HepG2 (cell line): ENCODE measurements at places on chromosomes 6 and 20. TPM values are rescaled to one million over a fixed set of nuclear protein-coding genes. Genes with fewer than 3 reads are reported as not detected.

Gene CD164
- polyA plus RNA-seq, result 257 and 293 TPM in 2 replicates

Gene LHFPL5
- polyA plus RNA-seq, result 0.03 TPM in 1 of 2 replicates, not detected in the other

Gene TDRD6
- polyA plus RNA-seq, result 0.01 TPM in 1 of 2 replicates, not detected in the other

Gene C20orf141
- polyA plus RNA-seq, result not detected in 2 replicates

Gene LAMP5
- polyA plus RNA-seq, result not detected in 2 replicates

Gene ADGB
- not detected in 2 replicates for polyA plus RNA-seq

DNA sequence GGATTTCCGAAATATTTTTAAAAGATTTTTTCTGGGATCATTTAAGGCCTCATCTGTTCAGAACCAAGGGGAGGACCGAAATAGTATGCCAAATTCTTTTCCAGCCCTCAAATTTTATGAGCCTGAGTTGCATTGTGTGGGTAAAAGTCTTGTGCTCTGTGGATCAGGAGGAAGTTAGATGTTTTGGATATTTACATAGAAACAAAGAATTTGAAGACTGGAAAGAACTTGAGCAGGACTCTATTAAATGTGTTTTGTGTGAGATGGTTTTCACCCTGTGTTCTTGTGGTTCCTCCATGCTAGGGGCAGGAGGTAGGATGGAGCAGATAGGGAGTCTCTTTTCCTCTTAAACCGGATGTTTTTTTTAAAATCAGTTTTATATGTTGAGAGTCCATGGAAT, 329.1 kb downstream of the LAMA2 start:
- H3K27me3 ChIP-seq, result no peaks in the 10 kb centered on the region
- no peaks in the 10 kb centered on the region for H3K4me1 ChIP-seq
- no peak for DNase-seq

DNA sequence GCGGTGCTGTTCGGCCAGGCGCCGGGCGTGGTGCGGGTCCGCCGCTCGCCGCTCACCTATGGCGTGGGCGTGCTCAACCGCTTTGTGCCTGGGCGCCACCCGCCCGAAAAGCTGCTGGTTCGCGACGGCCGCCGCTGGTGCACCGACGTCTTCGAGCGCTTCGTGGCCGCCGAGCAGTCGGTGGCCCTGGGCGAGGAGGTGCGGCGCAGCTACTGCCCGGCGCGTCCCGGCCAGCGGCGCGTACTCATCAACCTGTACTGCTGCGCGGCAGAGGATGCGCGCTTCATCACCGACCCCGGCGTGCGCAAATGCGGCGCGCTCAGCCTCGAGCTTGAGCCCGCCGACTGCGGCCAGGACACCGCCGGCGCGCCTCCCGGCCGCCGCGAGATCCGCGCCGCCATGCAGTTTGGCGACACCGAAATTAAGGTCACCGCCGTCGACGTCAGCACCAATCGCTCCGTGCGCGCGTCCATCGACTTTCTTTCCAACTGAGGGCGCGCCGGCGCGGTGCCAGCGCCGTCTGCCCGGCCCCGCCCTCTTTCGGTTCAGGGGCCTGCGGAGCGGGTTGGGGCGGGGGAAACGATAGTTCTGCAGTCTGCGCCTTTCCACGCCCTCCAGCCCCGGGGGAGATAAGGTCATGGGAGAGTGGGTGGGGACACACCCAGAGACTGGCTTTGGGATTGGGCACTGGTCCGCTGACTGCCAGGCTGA, 15.7 kb downstream of the ADISSP start:
- peaks cover 2% of the 10 kb centered on the region; the same call in 1 of the 2 replicates for H3K27me3 ChIP-seq
- H3K27ac ChIP-seq, result no peak overlapping the region
- H3K4me3 ChIP-seq, result no peak overlapping the region
- peaks cover 32% of the 10 kb centered on the region for H3K4me1 ChIP-seq
- no peak for DNase-seq

DNA sequence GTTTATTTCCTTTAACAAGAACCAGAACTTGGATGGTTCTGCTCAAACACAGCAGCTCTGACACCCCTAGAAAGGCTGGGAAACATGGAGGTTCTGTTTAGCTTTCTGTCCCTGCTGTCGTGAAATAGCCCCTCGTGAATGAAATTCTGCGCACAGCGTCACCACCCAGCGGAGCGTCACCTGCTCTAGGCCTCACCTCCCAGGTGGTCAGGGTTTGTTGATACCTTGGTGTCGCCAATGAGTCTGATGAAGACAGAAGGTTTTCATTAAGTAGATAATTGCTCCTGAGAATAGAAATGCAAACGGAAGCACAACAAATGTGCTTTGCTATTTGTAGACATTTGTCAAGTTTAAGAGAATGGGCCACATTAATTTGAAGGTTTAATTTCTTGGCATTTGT, 135.1 kb downstream of the EDN3 start:
- no peak overlapping the region for H3K27ac ChIP-seq
- H3K27me3 ChIP-seq, result peaks cover 53% of the 10 kb centered on the region
- H3K4me3 ChIP-seq, result no peak overlapping the region
- no peak for DNase-seq
- H3K4me1 ChIP-seq, result no peaks in the 10 kb centered on the region

DNA sequence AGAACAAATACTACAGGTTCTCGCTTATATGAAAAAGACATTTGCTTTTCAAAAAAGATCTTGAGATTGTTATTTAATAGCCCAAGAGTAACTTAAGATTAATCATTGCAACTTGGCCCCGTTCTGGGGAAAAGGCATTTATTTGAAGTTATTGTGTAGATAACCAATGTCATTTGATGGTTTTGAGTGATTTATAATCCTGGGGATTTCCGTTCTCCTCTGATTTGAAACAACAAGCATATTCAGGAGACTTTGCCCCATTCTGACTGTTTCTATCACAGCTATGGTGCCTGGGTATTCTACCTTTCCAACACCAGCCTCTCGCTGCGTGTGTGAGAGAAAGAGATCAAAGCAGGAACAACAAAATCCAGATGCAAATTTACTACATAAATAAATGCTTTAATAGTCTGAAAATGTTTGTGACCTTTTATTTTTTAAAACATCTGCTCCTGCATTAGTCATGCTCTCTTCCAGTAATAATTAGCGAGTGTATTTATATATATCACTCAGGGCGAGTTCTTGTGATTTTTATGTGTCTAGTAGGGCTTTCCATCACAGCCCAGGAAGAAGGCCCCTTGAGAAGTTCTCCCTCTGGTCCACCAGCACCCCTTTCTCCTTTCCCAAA, 197.9 kb upstream of the FOXQ1 start:
- no peaks in the 10 kb centered on the region for H3K36me3 ChIP-seq
- no peaks in the 10 kb centered on the region for H3K27me3 ChIP-seq
- no peak overlapping the region for H3K27ac ChIP-seq
- no peak for DNase-seq
- H3K4me3 ChIP-seq, result no peak overlapping the region

DNA sequence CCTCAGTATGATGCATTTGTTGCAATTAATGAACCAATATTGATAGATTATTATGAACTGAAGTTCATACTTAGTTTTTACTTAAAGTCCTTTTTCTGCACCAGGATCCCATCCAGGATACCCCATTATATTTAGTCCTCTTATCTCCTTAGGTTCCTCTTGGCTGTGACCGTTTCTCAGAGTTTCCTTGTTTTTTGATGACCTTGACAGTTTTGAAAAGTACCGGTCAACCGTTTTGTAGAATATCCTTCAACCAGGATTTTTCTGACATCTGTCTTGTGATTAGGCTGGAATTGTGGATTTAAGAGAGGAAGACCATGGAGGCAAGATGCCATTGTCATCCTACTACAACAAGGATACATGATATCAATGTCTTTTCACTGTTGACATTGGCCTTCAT, 98.0 kb upstream of the F13A1 start:
- DNase-seq, result no peak
- no peaks in the 10 kb centered on the region for H3K36me3 ChIP-seq
- no peaks in the 10 kb centered on the region for H3K27me3 ChIP-seq
- no peak overlapping the region for H3K27ac ChIP-seq
- H3K4me1 ChIP-seq, result no peaks in the 10 kb centered on the region

- no peak overlapping the region for H3K27ac ChIP-seq
- H3K4me1 ChIP-seq, result no peaks in the 10 kb centered on the region
- H3K36me3 ChIP-seq, result no peaks in the 10 kb centered on the region
- H3K4me3 ChIP-seq, result no peak overlapping the region
- DNase-seq, result no peak
Measured at GRCh38 chr6:17289630-17290061, 8.5 kb downstream of the RBM24 start.

DNA sequence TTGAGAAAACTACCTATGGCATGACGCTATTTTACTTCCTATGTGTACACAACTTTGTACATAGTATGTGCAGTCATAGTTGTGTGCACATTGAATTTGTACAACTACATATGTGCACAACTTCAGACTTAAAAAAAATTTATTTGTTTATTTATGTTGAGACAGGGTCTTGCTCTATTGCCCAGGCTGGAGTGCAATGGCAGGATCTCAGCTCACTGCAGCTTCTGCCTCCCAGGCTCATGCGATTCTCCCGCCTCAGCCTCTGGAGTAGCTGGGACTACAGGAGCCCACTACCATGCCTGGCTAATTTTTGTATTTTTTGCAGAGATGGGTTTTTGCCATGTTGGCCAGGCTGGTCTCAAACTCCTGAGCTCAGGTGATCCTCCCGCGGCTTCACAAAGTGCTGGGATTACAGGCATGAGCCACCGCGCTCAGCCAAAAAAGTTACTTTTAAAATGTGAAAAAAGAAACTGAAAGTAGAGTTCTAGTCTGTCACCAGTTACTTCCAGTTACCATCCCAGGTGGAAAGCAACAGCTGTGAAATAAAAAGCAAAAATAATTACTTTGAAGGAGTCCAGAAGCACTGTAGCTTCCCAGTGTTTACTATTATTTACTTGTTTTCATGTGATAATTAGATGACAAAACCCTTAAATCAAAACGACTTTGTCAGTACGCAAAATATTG, 1.7 kb upstream of the ZKSCAN8 start:
- 0 out of 2 replicates have a peak, but pooled peaks cover 2% of the 10 kb centered on the region for H3K36me3 ChIP-seq
- no peak for DNase-seq
- H3K27me3 ChIP-seq, result no peaks in the 10 kb centered on the region
- H3K4me1 ChIP-seq, result peaks cover 46% of the 10 kb centered on the region

GRCh38 chr6:140736231-140736630, 1361.8 kb upstream of the CITED2 start:
- DNase-seq, result no peak
- H3K36me3 ChIP-seq, result no peaks in the 10 kb centered on the region
- H3K27ac ChIP-seq, result no peak overlapping the region
- H3K4me1 ChIP-seq, result no peaks in the 10 kb centered on the region
- H3K4me3 ChIP-seq, result no peak overlapping the region

DNA sequence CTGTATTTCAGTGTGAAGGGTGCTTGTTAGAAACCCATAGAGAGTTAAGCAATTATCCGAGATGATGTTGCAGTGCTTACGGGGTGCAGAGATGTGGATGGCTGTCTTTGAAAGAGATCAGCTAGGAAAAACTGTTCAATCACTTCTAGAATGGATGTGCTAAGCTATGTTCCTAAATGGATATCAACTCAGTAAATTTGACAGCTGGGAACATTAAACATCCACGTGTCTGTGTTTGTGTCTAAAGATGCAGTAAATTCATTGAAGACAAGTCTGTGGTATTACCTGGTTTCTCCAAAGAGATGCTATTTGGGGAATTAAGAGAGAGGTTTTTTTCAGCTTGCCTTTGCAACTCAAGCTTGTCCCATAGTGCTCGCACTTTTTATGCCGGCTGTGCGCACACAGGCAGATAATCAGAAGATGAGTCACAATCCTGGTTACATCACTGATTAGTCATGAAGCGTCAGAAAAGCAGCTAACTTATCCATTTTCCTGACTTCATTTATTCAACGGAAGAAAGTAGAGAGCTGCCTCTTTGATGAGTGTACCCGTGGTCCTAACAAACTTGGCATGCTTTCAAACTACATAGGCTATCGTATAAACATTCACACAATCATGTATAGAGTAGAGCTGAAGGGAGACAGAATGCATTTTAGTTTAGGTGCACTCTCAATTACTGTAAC, 691.7 kb upstream of the SLC35B3 start:
- H3K4me1 ChIP-seq, result no peaks in the 10 kb centered on the region
- H3K36me3 ChIP-seq, result no peaks in the 10 kb centered on the region
- H3K4me3 ChIP-seq, result no peak overlapping the region
- H3K27me3 ChIP-seq, result no peaks in the 10 kb centered on the region

DNA sequence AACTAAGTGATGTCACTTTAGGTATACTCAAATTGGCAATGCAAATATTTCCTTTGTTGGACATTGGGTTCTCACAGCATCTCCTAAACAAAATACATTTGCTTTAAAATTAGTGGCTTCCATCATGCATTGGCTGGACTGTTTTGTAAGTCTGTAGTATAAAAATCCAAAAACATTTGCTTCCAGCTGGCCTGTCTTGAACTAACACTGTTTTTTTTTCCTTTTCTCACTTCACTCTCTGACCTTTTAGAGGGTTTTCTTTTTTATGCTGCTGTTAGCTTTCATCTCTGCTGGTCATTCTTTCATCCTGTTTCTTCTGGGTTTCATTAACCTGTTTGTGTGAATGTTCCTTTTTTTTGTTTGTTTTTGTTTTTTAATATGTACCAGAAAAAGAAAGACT, 121.7 kb upstream of the MLIP start:
- no peaks in the 10 kb centered on the region for H3K4me1 ChIP-seq
- DNase-seq, result no peak
- no peak overlapping the region for H3K4me3 ChIP-seq
- H3K27ac ChIP-seq, result no peak overlapping the region
- H3K27me3 ChIP-seq, result no peaks in the 10 kb centered on the region

DNA sequence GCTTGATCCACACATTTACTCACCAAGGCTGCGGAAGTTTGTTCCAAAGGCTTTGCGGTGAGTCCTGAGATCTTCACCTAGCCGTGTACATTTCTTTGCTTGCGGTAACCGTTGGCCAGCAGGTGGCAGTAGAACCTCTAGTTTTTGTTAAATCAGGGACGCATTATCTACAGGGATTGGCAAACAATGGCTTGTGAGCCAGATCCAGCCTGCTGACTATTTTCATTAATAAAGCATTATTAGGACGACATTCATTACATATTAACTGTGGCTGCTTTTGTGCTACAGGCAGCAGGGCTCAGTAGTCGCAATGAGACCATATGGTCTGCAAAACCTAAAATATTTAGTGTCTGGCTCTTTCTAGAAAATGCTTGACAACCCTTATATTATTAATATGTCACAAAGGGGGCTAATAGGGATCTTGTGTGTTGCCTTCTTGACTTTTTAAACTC, 174.1 kb downstream of the DOK5 start:
- no peak overlapping the region for H3K27ac ChIP-seq
- no peaks in the 10 kb centered on the region for H3K4me1 ChIP-seq
- no peaks in the 10 kb centered on the region for H3K27me3 ChIP-seq
- DNase-seq, result peak; percentile 85

GRCh38 chr20:36540551-36541211, 638 bp upstream of the MYL9 start:
- no peak for DNase-seq
- no peaks in the 10 kb centered on the region for H3K36me3 ChIP-seq
- peaks cover 40% of the 10 kb centered on the region for H3K4me1 ChIP-seq
